Kidney epithelial cell (primary cell): ENCODE measurements at places on chromosomes 12 and 14.

GRCh38 chr14:28398506-28398905 lies 368.1 kb upstream of the FOXG1 start:
- DNase-seq: no peak

- no peak for DNase-seq
Observed at GRCh38 chr12:128471491-128471890, 204.5 kb downstream of the TMEM132C start.

DNA sequence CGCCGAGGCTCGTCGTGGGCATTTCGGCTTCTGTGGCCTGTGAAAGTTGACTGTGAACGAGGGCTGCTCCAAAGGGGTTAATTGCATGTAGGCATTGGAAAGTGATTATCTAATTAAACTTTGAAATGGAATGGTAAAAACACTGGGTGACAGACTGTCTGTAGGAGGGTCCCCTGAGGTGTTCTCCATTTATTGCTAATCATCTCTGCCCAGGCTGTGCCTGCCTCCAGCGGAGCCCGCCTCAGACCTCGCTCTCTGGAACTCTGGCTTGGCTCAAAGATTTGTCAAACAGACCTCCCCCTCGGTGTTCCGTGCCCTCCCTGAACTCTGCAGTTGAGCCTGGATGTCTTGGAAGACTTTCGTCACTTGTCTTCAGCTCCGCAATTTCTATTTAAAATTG lies 50.2 kb upstream of the VRK1 start:
- DNase-seq: no peak

GRCh38 chr12:97168804-97169203 lies 261.7 kb downstream of the NEDD1 start:
- DNase-seq: no peak

DNA sequence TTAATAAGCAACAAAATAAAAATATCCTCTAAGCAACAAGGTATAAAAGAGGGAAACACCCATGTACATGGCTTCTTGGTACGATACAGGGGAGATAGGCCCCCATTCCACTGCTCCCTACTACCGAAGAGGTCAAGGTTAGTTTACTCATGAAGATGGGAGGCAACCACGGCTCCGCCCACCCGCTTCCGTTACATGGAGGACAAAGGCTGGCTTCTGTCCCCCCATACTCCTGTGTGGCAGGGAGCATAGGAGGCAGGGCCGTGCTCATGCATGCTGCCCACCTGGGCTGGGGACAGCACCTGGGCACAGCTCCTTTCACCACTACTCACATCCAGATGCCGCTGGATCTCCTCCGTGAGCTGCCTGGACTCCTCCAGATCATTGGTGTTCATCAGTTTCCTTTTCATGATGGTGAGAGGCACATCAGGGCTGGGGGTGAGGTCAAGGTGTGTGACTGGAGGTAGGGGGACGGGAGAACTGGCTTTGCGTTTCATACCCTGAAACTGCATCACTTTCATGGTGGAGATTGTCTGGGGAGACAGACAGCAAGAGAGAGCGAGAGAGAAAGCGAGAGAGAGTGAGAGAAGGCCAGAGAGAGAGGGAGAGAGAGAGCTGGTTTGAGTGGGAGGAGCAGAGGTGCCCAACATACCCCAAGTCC lies 39.0 kb downstream of the LGMN start:
- no peak for DNase-seq

- no peak for DNase-seq
Observed at GRCh38 chr12:76043377-76043776, 11.8 kb upstream of the PHLDA1 start.

- no peak for DNase-seq
Observed at GRCh38 chr12:89040146-89040964, 311.9 kb downstream of the DUSP6 start.

DNA sequence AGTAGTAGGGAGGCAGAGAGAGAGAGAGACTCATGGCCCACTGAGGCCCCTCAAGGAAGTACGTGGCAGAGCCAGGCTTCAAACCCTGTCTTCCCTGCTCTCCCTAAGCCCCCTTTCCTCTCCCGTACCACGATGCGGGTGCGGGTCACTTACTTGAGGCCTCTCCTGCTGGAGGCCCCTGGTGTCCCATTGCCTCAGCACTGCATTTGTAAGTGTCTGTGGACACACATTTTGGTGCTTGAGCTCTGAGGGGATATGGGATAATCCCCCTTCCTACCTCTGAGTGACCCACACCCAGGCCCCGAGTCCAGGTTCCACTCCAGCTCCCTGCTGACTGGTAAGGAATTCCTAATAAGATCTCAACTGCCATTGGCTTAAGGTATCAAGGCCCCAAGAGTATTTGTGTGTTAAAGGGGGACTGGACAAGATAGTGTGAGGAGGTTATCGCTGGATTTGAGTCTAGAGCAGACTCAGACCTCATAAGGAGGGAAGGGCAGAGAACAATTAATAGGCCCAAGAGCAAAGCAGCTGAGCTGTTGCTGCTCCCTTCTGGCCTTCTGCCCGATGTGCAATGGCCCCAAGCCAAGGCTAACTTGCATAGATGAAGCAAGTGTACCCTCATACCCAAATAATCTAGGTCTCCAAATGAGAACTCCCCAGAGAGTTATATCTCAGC lies 71.9 kb downstream of the CRACR2A start:
- no peak for DNase-seq

DNA sequence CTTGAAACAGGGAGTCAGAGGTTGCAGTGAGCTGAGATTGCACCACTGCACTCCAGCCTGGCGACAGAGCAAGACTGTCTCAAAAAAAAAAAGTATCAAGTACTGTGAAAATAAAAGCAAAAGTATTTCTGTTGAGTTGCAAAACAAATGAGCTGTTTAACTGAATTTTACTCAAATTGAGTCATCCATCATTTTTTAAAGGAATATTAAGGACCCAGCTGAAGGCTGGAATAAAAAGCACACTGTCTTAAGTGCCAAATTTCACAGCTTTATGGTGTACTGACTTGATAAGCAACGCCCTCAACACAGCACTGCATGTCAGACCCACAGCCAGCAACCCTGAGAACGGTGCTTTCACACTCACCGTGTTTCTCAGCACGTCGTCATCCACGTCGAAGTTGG lies 57.9 kb downstream of the AMN start:
- no peak for DNase-seq

DNA sequence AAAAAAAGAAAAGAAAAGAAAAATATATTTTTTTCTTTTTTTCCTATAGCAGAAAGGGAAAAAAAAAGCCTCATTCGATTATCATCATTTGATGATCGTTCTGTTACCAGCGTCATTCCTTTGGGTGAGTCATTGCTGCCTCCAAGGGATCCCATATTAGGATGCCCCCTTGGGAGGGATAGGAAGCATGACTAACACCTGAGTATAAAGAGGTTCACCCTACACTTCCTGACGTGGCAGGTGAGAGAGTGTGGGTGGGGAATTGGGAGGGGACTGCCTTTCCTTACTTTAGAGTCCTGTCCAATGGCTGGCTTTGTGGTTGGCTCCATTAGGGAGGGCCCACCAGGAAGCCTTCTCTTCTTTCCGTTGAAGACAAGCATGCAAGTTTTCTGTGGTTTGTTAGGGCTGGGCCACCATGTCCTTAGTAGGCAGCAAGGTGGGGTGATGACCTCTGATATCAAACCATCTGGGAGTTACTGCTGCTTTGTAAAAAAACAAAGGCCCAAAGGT lies 56.1 kb upstream of the FUT8 start:
- DNase-seq: peak; percentile 94

DNA sequence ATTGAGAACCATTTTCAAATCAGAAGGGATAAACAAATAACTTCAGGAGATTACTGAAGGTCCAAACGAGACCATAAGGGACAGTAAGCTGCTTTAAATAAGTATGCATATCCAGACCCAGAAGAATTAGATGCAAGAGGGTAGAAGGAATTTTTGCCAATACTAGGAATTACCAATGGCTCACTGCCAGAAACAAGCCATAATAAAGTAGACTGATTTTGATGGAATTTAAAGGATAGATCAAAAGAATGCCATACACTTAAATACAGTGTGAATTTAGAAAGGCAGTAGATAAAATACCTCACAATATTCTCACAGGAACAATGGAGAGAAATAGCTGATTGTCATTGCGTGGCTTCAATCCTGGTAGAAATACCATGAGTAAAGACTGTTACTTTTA lies 5.3 kb downstream of the ANKS1B start:
- no peak for DNase-seq

DNA sequence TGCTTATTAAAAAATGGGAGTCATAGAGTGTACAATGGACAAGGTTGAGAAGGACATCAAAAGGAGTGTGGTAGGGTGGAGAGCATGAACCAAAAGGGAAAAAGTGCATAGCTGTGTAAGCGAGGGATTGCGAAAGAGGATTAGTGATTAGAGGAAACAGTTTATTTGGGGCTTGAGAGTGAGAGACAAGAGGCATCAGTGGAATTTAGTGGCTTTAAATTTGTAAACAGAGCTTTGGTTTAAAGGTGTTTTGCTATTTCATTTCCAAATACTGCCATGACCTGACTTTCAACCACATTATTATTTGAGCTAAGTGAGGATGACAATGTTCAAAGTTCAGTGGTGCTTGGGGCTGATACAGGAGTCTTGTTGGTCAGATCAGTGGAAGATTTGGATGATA lies 53.4 kb downstream of the SLC16A7 start:
- DNase-seq: no peak

- no peak for DNase-seq
Observed at GRCh38 chr12:122085591-122085990, 7.0 kb downstream of the MLXIP start.

GRCh38 chr12:54526812-54527630 lies 22.4 kb upstream of the PDE1B start:
- no peak for DNase-seq

DNA sequence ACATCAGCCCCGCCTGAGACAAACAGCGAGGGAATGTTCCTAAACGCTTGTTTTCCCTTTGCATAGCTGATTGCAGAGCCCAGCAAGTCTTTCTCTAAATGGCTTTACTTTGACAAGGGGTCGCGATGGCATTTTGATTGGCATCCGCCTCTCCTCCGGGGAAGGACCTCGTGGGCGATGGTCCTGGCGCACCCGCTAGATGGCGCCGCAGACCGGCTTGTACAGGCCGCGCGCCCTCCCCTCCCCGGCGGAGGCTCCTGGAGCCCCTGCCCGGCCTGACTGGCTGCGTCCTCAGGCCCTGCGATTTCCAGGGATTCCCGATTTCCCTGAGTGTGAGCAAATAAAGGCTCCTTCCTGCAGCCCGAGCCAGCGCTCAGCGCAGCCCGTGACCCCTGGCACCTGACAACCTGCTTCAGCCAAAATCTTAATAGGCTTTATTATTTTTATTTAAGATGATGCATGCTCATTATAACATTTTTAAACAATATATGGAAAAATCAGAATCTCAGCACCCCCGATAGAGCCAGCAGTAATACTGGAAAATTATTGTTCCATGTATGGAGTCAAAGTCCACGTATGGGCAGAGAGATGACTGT lies 468.3 kb downstream of the AACS start:
- DNase-seq: no peak

DNA sequence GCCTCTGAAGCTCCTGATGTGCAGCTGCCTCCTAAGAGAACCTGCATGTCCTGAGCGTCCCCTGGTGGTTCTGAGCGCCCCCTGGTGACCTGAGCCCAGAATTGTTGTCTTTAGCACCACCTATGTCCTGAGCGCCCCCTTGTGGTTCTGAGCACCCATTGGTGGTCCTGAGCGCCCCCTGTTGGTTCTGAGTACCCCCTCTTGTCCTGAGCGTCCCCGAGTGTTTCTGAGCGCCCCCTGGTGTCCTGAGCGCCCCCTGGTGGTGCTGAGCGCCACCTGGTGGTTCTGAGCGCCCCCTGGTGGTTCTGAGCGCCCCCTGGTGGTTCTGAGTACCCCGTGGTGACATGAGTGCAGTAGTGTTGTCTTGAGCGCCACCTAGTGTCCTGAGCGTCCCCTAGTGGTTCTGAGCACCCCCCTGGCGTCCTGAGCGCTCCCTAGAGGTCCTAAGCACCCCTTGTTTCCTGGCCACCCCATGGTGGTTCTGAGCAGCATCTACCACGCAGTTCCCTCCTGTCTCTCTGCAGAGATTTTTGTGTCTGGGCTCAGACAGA lies 782.5 kb downstream of the TMEM121 start:
- no peak for DNase-seq

DNA sequence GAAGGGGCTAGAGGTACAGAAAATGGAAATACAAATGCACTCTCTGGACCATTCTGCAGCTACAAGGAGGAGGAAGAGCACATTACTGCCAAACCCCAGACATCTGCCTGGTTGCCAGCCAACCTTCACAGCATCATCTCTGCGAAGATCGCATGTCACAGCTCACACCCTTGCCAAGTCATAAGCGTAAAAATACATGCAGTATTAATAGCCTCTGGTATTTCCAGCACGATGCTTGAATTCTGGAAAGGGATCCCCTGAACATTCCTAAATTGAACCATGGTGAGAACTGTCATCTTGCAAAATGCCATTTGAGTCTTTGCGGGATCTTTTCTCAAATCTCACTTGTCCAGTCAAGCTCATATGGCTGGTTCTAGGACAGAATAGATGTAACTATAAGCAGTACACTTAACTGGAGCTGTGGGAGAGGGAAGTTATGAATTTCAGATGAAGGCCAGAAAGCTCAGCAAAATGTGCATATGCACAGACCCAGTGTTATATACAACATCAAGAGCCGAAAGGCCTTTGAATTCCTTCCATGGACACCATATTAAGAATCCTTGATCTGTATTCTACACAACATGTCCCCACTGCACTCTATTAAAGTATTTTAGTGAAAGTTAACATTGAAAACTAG lies 211.6 kb downstream of the DUSP6 start:
- DNase-seq: no peak

DNA sequence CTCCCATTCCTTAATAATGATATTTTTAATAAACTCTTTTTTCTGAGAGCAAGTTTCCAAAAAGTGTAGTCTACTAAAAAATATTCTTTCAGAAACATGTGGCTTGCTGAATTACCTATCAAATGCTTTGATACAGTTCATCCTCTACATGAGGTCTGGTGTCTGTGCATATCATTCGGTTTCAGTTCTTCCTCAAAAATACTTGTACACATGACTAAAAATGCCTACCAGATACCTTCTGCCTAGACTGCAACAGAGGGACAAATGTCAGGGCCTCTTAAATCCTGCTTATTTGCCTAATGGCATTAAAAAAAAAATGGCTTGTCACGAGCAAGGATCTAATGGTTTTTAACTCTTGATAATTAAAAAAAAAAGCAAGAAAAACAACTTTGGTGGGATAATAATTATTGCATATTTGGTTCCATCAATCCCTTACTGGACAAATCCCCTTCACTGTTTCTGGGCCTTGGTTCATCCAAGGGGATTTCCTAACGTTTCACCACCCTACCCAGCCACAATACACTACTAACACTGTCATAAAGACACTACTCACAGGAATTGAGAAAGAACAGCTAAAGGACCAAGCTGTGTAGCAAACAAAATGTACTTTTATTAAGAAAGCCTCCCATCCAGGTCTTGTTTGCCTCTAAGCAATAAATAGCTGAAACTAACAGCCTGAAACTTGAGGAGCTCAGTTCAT lies 45.7 kb downstream of the PARP11 start:
- DNase-seq: no peak

- no peak for DNase-seq
Observed at GRCh38 chr12:107026806-107027635, 40.1 kb upstream of the MTERF2 start.

- no peak for DNase-seq
Observed at GRCh38 chr14:36818246-36818645, 156.6 kb downstream of the PAX9 start.

GRCh38 chr12:25376985-25377384 lies 126.3 kb upstream of the KRAS start:
- no peak for DNase-seq

GRCh38 chr12:76417116-76417515 lies 68.9 kb upstream of the BBS10 start:
- no peak for DNase-seq

- no peak for DNase-seq
Observed at GRCh38 chr12:48744251-48745008, 27.9 kb upstream of the CCNT1 start.
